Esophagus squamous epithelium (tissue), 5 donors: ENCODE measurements at places on chromosomes 5 and 9.

GRCh38 chr9:133775291-133775690, 37.1 kb upstream of the SARDH start:
- DNase-seq: no peak

DNA sequence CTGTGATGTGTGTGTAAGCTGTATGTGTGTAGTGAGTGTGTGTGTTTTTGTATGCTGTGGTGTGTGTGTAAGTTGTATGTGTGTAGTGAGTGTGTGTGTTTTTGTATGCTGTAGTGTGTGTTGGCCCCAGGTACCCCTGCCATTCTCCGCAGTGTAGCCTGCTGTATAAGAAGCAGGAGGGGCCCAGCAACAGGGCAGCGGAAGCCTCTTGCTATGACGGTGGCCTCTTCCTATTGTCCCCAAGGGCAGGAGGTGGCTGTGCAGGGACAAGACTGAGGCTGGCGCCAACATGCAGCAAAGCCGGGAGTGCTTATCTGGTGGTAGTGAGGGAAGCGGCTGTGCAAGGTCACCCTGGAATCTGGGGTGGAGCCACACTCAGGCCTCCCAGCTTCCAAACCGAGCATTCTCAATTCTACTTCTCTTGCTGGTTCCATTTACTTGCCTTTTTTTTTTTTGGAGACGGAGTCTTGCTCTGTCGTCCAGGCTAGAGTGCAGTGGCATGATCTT, 5.1 kb downstream of the SPAAR start:
- no peak for DNase-seq

DNA sequence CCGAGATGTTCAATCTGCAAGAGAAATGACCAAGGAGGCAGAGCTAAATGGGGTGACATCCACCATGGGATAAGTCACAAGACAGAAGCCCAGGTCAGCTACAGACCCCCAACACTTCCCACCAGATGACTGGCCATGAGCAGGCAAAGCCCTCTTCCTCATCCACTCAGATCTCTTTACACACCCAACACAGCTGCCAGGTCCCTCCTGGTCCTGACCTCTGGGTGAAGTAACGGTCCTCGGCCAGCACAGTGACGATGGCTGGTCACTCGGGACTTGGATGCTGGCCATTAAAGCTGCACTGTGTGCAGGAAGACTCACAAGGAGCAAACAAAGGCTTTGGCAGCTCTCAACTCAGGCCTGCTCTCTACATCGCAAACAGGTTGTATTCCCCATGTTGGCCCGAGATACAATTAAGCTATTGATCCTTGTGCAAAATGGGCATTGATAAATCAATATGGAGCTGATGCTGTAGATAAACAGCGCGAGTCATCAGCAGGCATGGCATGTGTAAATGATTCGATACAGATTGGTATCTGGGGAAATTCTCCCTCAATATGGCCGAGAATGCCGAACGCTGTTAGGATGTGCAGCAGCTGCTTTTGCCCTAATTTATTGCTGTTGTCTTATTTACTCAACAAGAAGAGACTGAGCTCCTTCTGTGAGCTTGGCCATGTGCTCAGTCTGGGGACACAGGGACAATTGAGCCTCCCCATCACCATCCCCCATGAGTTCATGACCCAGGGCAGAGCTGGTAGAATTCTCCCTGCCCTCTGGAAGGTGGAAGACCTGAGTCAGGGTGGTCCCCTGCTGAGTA, 98.7 kb downstream of the C5orf15 start:
- DNase-seq: no peak

- DNase-seq: no peak
Measured at GRCh38 chr5:93589829-93590215, 6.8 kb downstream of the NR2F1 start.
